NCI-H1417 (cell line): ENCODE measurements at places on chromosomes 2 and 18.

DNA sequence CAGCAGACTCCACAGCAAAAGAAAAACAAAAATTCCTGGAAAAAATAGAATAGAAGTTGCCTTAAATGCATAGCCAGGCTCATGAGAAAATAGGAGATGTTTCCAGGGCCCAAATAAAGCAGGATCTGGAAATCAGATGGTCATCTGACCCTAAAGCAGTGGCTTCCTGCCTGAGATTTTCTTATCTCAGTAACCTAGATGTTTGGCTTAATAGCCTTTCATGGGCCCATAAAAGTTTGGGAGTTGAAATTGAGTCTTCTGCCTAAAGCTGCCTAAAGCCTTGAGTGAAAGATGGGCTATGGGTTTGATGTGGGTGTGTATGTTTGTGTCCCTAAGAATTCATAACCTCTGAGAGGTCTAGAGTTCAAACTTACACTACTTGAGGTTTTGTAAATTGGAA, 149.1 kb downstream of the ANTXR1 start:
- no peak for DNase-seq

DNA sequence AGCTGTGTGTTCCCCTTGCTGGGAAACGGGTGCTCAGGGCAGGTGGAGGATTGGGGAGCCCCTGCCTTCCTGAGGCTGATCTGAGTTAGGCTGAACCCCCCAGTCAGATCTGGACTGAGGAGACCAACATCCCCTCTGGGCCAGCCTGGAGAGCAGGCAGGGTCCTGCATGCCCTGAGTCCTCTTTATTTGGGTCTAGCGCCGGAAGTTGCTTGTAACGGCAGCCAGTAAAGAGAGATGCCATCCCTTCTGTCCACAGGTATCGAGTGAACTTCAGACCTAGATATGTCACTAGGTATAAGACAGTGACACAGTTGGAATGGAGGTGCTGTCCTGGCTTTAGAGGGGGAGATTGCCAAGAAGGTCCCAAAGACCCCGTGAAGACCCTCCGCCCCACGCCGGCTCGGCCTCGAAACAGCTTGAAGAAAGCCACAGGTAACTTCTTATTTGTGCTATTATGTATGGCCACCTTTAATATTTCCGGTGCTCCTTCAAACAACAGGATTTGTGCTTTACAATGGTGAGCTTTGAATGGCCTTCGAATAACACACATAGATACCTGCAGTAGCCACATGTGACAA, 38.0 kb downstream of the EMILIN2 start:
- DNase-seq = no peak

- DNase-seq = no peak
These were observed 28.3 kb upstream of the UBE2E3 start for GRCh38 chr2:180952082-180952481.

- no peak for DNase-seq
These were observed 113.3 kb upstream of the ACVR1C start for GRCh38 chr2:157741819-157742484.

DNA sequence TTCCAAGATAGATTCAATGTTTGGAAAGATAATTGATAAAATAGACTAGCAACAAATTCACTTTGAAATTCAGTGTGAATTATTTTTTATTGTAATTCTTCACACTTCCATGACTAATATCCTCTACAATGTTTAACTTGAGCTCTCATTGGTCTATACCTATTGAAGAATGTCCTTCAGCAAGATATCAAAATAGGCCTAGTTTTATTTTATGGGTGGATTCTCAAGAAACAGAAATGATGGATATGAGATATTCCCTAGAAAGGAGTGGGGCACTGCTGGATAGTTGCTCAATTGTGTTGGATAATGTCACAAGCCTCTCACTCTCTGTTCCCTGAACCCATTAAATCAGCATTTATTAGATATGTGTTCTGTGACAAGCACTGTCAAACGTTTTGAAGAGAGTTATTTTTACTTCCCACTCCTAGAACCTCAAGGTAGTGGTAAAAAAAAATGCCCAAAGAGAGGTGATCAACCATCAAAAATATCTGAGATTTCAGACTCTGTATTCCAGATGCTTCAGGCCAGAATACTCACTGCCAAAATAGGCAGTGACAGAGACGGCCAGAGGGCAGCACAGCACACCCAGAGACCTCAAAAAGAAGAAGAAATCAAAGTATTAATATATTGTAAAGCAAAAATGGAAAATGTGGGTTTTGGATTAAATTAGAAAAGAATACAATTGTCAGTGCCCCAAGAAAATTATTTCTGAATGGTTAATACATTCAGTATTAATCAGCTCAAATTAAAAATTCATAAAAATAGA, 87.5 kb downstream of the TRIB2 start:
- no peak for DNase-seq

DNA sequence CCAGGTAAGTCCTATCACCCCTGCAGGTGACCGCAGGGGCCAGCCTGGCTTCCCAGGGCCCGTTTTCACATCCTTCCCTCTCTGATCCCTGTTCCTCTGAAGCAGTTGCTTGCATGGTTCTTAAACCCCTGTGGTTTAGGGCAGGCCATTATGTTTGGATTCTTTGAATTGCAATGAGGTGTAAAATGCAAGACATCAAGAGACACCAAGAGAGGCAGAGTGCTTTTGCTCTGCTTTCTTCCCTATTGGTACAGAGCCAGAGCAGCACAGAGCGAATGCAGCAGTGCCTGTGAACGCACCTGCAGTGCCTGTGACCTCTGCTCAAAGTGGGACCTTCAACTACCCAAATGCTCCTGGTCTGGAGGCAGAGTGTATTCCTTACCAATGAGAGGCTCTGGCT, 7.6 kb downstream of the RFX8 start:
- no peak for DNase-seq

- DNase-seq = no peak
These were observed 15.0 kb upstream of the ME2 start for GRCh38 chr18:50863840-50864375.

DNA sequence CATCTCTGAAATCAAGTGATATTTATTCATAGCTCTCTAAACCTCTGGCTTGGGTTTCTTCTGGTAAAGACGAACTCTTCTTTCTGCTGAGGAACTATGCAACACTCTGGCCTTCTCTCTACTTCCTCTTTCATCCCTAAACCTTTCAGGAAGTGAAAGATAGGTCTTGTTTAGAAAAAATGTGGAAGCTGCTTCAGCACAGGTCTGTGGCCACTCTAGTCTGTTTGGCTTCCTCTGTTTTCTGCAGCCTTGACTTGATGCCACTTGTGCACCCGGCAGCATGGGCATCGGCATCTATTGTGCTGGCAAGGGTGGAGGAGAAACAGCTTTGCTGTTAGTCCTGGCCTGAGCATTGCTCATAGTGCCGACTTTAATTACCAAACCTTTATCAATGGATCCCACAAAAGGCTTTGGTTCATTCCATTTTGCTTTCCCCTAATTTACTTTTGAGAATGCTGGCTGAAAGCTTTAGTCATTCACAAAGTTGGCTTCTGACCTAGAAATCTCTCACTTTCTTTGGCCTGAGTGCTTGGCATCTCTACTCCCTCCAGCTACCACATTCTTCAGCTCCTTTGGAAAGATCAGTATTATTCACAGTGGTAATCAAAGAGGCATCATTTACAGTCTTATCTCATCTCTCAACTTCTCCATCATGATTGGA, 32.0 kb upstream of the GPR39 start:
- DNase-seq = no peak

DNA sequence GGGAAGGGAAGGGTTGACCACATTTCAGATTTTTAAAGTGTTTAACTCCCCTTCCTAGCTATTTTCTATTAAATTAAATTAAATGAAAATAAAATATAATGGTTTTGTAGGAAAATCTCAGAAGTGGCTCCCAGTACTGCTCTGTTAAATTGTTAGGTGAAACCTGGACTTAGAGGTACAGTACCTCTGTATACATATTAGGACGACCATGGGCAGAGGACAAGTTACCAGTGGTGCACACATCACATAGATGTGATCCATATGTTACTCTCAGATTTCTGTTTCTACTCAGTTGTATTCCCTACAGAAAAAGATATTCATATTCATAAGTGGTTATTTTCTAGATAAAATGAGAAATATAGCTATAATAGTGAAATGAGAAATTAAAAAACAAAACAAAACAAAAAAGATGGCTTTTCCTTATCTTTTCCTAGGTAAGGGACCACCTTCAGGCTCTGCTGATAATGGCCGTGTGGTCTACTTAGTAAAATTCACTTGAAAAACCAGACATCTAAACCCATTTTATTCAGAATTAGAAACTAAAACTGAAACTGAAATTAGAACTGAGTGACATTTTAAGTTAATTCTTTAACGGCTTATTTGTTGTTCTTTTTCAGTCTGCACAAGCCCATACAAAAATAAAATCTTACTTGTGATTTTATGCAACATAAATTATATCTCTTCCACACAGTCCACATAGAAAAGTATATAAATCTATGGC, 832.5 kb upstream of the CHAC2 start:
- DNase-seq = no peak
